ENCODE measurements at places on chromosomes 12 and 14.
A peak's percentile ranks its signal among the peaks of the same experiment; 100 is the strongest.

GRCh38 chr14:101500681-101501080, 60.6 kb upstream of the DIO3 start:
- DNase-seq = peak; percentile 24

DNA sequence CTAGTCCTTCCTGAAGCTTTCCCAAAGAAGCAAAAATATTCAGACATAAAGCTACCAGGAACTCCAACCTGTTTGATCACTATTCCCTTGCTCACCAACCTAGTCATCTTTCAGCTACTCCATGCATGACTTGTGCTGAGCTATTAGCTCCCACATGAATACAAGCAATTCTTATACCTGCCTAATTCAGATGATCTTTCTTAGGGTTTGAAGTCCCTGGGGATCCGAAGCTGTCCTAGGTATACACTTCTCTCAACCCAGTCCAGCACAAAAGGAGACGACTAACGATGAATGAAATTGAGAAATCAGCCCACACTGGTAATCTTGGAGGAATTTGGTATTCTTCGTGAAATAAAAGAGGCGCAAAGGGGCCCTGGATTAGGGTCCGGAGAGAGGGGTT, 631 bp upstream of the PTGR2 start:
- no peak for DNase-seq

- DNase-seq = no peak
Observed at GRCh38 chr12:105064564-105065178, 19.6 kb downstream of the ALDH1L2 start.

DNA sequence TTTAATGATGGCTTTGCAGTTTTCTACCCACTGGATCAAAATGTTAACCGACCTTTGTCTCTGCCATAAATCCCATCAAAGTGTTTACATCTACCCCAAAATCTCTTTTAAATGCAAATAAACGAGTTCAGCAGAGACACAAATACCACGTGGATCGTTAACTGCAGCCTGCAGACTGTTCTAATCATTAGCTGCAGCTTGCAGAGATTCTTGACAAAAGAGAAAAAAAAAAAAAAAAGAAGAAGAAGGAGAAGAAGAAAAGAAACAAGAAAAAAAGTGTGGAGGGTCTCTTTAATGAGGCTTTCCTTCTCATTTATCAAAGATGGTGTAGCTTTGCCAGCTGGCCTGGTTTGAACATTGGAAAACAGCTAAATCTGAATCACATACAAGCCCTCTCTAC, 275.7 kb downstream of the NEDD1 start:
- no peak for DNase-seq

GRCh38 chr12:114011711-114012110, 45.6 kb upstream of the RBM19 start:
- no peak for DNase-seq

GRCh38 chr12:76422543-76423438, 74.6 kb upstream of the BBS10 start:
- no peak for DNase-seq
